Activated CD4-positive, alpha-beta T cell treated with anti-CD3 and anti-CD28 coated beads, Interleukin-2, Interleukin-6, amounts not matched to agents 100 ng/mL and 50 ng/mL, durations not matched to agents 16 hours and 8 hours (primary cell): ENCODE measurements at places on chromosomes 16 and 17.
A peak's percentile ranks its signal among the peaks of the same experiment; 100 is the strongest.

GRCh38 chr16:29313559-29314048 lies 92.9 kb downstream of the NPIPB11 start:
- no peak for DNase-seq

DNA sequence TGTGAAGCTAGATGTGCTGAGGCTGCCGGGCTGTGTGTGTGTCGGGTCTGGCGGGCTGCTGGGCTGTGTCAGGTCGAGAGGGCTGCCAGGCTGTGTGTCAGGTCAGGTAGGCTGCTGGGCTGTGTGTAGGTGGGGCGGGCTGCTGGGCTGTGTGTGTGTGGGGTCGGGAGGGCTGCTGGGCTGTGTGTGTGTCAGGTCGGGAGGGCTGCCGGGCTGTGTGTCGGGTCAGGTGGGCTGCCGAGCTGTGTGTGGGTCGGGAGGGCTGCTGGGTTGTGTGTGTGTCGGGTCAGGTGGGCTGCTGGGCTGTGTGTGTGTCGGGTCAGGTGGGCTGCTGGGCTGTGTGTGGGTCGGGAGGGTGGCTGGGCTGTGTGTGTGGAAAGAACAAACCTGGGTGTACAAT lies 8.6 kb downstream of the WDR45B start:
- no peak for DNase-seq

DNA sequence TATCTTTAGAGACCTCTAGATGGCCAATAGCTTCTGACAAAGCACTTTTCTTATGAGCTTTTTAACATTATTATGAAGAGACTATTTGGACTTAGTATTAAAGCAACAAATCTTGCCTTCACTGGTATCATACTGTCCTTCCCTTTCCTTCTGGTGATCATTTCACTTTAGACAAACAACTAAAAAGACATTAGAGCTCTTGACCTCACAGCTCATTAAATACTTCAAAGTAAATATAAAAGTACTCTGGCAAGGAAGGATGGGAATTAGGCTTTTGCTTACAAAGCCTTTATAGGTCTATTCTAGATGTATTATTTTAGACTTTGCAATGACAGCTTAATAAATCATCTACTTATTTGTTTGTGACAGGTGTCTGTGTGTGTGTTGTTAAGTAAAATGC lies 11.1 kb downstream of the STXBP4 start:
- DNase-seq = no peak

DNA sequence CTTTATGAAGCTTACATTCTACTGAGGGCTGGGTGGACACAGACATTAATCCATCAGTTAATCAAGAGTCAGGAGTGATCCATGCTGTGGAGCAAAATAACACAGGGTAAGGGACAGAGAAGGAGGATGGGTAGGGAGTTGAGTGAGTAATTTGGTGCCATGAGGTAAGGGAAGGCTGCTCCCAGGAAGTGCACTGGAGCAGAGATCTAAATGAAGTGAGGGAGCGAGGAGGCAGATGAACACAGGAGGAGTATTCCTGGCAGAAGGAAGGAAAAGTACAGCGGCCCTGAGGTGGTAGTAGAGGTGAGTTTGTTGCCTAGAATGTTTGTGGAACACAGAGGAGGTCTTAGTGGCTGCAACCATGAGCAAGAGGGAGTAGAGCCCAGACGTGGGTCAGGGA lies 34.8 kb downstream of the ASIC2 start:
- DNase-seq = no peak

DNA sequence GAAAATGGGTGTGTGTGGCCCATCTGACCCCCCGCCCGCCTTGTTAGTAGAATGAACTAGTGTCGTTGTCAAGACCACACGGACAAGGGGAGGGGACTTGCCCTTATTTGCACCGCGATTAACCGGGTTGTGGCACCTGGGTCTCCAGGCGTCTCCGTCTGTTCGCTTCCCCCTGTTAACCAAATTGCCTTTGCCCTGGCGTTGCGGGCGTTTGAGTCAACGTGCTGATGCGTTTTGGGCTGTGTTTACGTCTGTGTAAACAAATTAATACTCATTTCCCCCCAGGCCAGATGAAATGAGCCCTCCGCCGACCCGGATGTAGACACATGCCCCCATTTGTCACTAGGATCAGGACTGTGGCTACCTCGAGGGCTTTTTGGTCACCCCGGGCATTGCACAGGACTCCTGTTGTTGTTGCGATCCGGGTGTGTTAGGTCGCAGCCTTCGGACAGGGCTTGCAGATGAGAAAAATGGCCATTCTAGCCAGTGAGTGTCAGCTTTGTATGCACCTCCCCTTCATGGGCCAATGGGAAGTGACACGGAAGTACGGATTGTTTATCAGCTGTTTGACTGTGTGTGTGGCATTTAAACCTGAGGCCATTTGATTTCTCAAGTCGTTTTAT lies 906 bp downstream of the RBL2 start:
- DNase-seq = peak; percentile 79

GRCh38 chr16:48613061-48613957 lies 3.3 kb upstream of the N4BP1 start:
- peak; percentile 79 for DNase-seq

GRCh38 chr17:10879190-10879836 lies 41.4 kb upstream of the PIRT start:
- DNase-seq = peak; percentile 8

GRCh38 chr17:75856062-75856756 lies 1.1 kb upstream of the WBP2 start:
- peak; percentile 57 for DNase-seq

GRCh38 chr16:87016046-87017035 lies 300.9 kb downstream of the C16orf95 start:
- no peak for DNase-seq

- peak; percentile 81 for DNase-seq
Measured at GRCh38 chr16:85086347-85087291, 25.7 kb downstream of the CIBAR2 start.

- DNase-seq = no peak
Measured at GRCh38 chr16:1097800-1098199, 1.8 kb upstream of the C1QTNF8 start.
